ENCODE measurements at places on chromosomes 2 and 18. TPM values are rescaled to one million over a fixed set of nuclear protein-coding genes. Genes with fewer than 3 reads are reported as not detected.

SKOR2 gene
- total RNA-seq: not detected

SNORC gene
- 0.74 TPM for total RNA-seq

MAB21L4 gene
- total RNA-seq: not detected

MEP1B gene
- total RNA-seq: under 0.01 TPM

NAB1 gene
- total RNA-seq: 44.7 TPM

KCNF1 gene
- total RNA-seq: 17.2 TPM

BOLL gene
- total RNA-seq: not detected

Data from temporal lobe (tissue), 4 donors.